ENCODE measurements at places on chromosomes 7 and 10. TPM values are rescaled to one million over a fixed set of nuclear protein-coding genes. Genes with fewer than 3 reads are reported as not detected.

Gene FUOM
- total RNA-seq, result 7.1 TPM

- no peak for DNase-seq
Measured at GRCh38 chr10:71553432-71553831, 156.7 kb downstream of the CDH23 start.

Gene CALD1
- 3.9 TPM for total RNA-seq

DNA sequence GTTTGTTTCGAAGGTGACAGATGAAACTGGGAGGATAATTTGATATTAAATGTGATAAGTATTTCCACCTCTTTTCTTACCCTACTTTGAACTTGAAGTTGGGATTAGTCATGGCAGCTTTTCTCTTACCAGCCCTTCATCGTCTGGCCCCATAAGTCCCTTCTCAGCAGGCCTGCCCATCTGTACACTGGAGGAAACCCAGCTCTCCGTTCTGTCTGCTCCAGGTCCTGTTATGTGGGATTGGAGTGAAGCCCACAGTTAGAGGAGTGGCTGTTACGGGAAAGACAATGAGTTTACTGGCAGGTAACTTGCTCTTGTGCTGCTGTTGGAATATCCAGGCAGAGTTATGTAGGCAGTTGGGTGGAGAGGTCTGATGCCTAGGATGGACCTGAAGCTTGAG is 127.3 kb downstream of the CAMK1D start:
- DNase-seq, result no peak

DNA sequence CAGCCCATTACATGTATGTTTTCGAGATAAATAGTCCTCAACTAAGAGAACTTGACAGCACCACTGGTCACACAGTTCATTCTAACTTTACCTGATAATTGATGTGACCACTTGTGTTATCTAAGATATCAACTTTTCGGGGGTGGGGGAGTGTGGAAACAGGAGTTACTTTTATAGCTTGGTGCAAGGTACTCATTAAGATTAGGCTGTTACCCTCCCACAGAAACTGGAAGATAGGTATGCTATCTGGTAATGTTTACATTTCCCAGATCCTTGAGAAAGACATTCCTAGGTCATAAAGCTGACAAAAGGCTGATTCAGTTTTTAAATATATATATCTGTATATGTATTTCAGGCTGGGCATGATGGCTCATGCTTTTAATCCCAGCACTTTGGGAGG is 11.1 kb downstream of the ERVW-1 start:
- no peak for DNase-seq

Data from CD4-positive, CD25-positive, alpha-beta regulatory T cell (primary cell).